Femur (tissue), 1 donor: ENCODE measurements at places on chromosomes 6 and 20.

GRCh38 chr20:20503777-20504530 lies 136.1 kb downstream of the INSM1 start:
- DNase-seq, result no peak

GRCh38 chr20:25247956-25248785 lies at the start of gene PYGB:
PYGB (plus strand) TSS chr20:25248085; CDS start chr20:25248179, 94 bp downstream.
- DNase-seq, result peak; percentile 89

DNA sequence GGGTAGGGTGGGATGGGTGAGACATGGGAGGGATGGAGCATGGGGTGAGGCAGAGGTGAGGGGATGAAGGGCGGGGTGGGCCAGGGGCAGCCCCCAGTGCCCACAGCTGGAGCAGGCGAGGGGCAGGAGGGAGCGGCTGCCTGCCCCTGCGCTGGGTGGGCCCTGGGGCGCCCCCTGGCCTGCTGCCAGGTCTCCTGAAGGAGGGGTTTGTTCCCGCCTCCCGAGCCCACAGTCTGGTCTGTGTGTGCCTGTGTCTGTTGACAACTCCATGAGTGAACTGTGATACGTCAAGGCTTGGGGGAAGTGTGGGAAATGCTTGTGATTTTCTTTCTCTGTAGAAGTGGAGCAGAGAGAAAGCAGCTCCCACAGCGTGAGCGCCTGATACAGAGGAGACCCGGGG lies 10.9 kb upstream of the MRGBP start:
- no peak for DNase-seq

- no peak for DNase-seq
Measured at GRCh38 chr6:158019416-158019815, 37.8 kb downstream of the SYNJ2 start.

GRCh38 chr20:38217791-38218565 lies 42.6 kb downstream of the KIAA1755 start:
- no peak for DNase-seq

- DNase-seq, result no peak
Measured at GRCh38 chr6:100203400-100203799, 209.4 kb upstream of the MCHR2 start.

GRCh38 chr6:24689964-24690363 lies 23.1 kb downstream of the ACOT13 start:
- no peak for DNase-seq

GRCh38 chr6:70557998-70558397 lies 8.7 kb upstream of the SDHAF4 start:
- no peak for DNase-seq

- no peak for DNase-seq
Measured at GRCh38 chr6:70375166-70375565, 38.1 kb upstream of the FAM135A start.

GRCh38 chr20:58655328-58656107 lies 4.4 kb downstream of the STX16 start:
- DNase-seq, result no peak

DNA sequence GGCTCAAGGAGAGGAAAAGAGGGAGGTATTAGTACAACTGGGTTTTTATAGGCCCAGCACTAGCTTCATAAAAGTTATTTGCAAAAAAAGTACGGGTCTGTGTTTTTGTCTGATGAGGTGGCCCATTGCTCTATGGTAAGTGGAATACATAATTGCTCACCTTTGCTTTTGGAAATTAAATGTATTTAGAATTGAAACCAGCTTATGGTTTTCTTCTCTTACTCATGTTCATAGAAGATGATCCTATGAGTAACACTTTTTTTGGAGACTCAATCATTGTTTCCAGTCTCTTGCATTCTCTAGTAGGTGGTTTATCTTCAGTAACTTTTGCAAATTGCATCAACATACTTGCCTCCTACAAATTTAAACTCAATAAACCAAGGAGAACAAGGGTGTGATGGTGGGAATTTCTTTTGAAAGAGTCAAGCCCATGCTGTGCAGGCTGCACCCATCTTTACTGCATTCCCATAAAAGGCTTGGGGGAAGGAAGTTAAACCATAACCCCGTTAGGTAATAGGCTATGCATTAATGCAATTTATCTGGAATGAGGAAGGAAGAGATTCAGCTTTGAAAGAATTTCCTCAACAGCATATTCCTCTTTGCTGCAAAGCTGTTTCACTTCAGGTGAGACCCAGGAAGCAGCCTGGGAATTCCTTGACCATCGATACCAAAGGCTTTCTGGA lies 48.5 kb upstream of the EDN1 start:
- DNase-seq, result no peak

DNA sequence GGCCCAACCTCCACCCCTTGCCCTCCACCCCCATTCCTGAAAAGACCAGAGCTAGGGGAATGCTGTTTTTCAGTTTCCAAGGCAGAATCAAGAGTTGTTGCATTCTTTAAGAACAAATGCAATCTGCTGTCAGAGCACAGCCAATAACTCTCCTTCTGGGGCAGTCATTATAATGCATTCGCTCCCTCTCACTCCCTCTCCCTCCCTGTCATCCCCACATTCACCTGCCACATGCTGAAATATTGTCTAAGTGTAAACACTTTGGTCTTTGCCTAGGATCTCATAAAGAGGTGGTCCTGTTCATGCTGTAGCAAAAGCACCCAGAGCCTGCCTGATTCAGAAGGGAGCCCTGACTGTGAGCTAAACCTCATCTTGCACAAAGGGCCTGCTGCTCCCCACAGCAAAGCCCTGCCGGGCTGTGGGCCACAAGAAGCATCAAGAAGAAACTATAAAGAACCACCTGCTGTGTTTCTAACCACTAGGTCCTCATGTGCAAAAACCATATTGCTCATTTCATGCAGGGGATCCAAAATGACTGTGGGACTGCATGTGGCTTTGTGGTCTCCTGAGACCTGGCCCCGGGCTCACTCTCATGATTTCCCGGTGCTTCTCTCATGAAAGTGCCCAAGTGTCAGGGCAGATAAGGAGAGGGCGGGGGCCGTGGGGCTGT lies 85.6 kb downstream of the GPR6 start:
- no peak for DNase-seq

DNA sequence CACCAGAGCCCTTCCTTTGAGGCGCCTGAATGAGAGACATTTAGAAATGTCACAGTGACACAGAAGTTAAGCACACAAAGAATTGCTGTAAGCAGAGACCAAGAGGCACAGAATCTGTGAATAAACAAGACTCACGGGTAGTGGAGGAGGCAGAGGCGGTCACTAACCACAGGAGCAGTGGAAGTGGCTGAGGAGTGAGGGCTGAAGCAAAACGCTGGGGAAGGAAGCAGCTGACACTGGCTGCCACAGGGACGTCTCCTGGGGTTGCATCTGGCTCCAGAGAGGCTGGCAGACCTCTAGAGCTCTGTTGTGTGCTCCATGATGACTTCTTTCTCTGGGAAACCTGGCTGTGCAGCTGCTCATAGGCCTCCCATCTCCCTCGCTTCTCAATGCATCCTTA lies 65.0 kb upstream of the SLC2A12 start:
- peak; percentile 29 for DNase-seq
